Peyer's patch (tissue), 4 donors: ENCODE measurements at places on chromosomes 1 and 21. TPM values are rescaled to one million over a fixed set of nuclear protein-coding genes. Genes with fewer than 3 reads are reported as not detected.

- DNase-seq = no peak
Measured at GRCh38 chr1:108117945-108118902, 81.9 kb downstream of the SLC25A24 start.

- DNase-seq = no peak
Measured at GRCh38 chr1:85225624-85226380, 25.0 kb upstream of the SYDE2 start.

The TMEM52 gene
- 3.3 TPM for total RNA-seq

- no peak for DNase-seq
Measured at GRCh38 chr1:1129381-1129821, 13.5 kb upstream of the C1orf159 start.

- DNase-seq = no peak
Measured at GRCh38 chr1:223207293-223208066, 64.4 kb upstream of the TLR5 start.

DNA sequence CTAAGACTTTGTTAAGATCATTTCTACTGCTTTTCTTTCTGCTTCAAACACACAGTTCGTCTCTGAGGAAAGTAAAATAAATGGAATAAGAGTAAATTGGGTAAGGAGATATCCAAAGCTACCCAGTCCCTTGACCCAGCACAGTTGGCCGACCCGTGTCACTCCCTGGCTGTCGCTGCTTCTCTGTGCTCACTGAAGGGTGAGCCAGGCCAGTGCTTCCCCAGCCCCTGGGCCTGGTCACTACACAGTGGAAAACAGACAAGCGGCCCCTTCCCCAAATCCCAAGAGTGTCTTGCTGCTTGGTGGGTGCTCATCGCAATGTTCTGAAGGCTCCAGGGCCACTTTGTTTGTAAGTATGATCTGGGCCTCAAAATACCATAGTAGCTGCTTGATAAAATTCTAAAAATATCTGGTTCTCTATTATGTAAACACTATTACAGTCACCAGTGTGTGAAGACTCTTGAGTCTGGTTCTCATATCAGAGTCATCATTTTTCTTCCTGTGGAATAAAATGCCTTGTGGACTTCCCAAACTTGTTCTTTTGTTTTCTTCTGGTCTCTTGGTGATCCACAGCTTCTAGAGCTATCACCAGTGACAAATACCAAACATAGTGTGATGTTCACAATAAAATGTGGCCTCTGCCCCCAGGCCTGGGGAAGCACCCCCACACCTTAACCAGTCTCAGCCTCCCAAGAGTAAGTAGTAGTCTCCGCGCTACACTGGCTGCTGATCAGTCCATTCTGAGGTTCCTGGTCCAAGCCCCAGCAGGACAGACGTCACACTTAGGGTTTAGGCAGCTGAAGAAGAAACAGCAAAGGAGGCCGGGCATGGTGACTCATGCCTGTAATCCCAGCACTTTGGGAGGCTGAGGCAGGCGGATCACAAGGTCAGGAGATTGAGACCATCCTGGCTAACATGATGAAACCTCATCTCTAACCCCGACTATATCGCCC is 106.2 kb downstream of the DHRS3 start:
- no peak for DNase-seq

GRCh38 chr1:164361927-164362326 is 197.1 kb upstream of the PBX1 start:
- DNase-seq = no peak

The OR6P1 gene
- not detected for total RNA-seq

The EPB41 gene
- total RNA-seq = 127 TPM

DNA sequence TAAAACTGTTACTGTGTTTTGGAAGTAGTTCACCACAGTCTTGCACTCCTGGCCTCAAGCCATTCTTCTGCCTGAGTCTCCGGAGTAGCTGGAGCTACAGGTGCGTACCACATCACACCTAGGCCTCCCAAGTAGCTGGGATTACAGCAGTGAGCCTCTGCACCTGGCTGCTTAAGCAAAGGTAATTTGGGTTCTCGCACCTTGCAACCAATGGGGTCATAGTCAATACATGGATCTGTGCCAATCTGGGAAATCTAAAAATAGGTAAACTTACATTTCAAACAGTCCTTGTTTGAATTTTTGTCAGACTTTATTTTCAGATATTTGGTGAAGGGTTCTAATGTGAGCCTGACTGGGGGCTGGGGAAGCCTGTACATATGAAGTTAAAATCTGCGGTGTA is 466.5 kb downstream of the PCP4 start:
- DNase-seq = no peak
